ENCODE measurements at places on chromosomes 6 and 20.
A peak's percentile ranks its signal among the peaks of the same experiment; 100 is the strongest.

- DNase-seq: no peak
These were observed 928.9 kb downstream of the EYS start for GRCh38 chr6:64777941-64778785.

GRCh38 chr6:152952045-152952444 lies 30.8 kb downstream of the FBXO5 start:
- no peak for DNase-seq

DNA sequence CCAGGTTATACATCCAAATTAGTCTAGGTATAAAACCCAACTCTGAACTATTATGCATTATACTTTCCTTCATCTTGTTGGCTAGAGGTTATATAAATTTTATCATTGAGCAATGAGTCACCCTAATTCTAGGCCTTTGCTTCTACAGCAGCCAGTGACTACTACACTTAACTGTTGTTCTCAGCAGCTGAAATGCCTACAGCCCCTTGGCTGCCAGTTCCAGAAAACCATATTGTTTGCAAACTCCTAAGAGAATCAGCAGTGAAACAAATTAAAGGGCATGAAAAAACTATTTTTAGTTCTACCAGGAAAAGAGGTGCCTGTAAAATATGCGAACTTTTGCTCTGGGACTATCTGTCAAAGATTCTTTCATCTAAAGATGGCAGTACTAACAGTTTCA lies 292.8 kb downstream of the FRK start:
- DNase-seq: no peak

GRCh38 chr20:54292185-54292584 lies 84.3 kb downstream of the PFDN4 start:
- no peak for DNase-seq

DNA sequence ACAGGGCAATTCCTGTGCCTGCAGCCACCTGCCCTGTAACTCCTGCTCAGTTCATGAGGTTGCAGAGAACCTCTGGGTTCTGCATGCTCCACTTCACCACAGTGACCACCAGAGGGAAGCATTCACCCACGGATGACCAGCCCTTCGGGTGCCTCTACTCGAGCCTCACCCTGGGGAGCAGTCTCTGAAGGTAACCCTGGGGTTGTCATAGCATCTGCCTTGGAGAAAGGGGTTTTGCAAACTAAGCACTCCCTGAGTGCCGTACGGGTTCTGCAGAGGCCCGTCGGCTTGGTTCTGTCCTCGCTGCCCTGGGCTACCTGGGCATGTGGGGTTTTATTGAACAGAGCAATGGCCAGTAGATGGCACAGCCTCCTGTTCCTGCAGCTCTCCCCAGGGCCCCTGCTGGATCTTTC lies 10.2 kb upstream of the CST5 start:
- peak; percentile 62 for DNase-seq

DNA sequence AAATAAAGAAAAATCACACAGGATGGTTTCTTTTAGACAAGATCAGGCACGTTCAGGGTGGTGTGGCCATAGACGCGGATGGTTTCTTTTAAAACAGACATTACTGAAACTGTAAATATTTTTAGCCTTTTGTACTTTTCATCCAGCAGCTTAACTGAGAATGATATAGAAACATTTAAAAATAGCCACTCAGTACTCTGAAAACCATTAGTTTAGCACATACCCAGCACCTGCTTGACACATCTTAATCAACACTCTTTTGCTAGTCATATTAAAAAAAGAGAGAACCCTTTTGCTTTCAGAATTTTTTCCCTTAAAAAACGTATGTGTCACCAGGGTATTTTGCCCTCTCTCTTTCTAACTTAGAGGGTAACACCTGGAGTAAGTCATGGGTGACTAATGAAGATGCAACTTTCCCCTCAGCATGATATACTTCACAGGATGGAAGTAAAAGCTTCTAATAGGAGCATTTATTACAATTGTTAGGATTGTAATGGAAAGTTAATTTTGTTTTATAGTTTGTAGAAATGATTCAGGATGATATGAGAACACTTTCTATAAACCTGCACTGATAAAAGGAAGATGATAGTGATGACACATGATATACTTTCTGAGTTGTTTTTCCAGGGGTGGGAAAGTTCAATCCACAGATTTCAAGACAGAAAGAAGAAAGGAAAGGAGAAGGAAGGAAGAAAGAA lies 45.2 kb downstream of the BACH2 start:
- DNase-seq: no peak

- DNase-seq: no peak
These were observed 1.6 kb upstream of the HS3ST5 start for GRCh38 chr6:114344246-114344970.

- no peak for DNase-seq
These were observed 208.1 kb upstream of the CDYL start for GRCh38 chr6:4568138-4568537.

GRCh38 chr20:19993958-19994669 lies 23.0 kb upstream of the NAA20 start:
- DNase-seq: no peak

DNA sequence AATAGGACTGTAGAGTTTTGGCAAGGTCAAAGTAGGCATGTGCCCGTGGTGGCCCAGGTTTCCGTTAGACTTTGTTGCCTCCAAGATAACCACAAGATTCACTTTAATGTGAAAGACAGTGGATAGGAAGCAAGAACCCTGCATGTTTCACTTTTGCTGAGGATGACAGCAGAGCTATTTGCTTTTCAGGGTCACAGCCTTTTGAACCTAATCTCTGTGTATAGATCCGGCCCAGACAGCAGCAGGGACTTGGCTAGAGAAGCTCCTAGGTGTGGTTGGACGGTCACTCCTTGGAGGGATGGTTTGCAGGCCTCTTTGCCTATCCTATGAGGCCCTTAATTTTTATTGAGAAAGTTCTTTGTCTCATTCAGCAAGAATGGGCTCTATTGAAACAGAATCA lies 538.8 kb downstream of the HACE1 start:
- DNase-seq: no peak

GRCh38 chr20:8602389-8603116 lies 466.3 kb upstream of the PLCB4 start:
- no peak for DNase-seq

GRCh38 chr6:16441262-16441661 lies 202.9 kb downstream of the GMPR start:
- DNase-seq: no peak

DNA sequence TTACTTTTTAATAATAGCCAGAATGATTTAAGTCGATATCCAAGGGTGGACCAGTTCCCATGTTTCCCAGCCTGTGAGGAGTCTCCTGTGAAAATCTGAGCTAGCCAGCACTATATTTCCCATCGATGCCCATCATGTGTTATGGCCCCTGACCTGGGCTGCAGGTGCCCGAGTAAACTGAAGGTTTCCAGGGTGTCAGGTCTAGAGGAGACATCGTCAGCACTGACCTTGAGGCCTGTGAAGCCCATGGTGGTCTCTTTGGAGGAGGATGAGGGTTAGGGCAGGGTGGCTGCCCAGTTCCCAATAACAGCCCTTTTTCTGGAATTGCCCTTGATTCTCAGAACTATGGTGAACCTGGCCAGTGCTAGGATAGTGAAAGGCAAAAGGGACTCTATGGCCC lies 63.0 kb upstream of the TOP1 start:
- DNase-seq: no peak

- DNase-seq: no peak
These were observed 330.6 kb upstream of the EPHA7 start for GRCh38 chr6:93749930-93750329.

DNA sequence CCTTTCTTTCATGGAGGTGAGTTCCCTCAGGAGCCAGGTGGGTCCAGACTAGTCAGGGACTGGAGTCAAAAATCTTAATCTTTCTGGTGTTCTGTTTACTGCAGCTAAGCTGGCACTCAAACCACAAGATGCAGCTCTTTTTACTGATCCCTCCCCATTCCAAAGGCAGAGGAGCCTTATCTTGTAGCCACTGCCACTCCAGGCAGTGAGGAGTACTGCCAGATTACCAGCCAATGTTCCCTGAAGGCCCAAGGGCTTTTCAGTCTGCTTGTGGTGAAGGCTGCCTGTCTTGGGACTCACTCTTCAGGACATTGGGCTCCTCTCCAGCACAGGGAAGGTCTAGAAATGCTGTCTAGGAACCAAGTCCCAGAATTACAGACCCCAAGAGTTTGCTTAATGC lies 490.4 kb upstream of the ADGRB3 start:
- no peak for DNase-seq

DNA sequence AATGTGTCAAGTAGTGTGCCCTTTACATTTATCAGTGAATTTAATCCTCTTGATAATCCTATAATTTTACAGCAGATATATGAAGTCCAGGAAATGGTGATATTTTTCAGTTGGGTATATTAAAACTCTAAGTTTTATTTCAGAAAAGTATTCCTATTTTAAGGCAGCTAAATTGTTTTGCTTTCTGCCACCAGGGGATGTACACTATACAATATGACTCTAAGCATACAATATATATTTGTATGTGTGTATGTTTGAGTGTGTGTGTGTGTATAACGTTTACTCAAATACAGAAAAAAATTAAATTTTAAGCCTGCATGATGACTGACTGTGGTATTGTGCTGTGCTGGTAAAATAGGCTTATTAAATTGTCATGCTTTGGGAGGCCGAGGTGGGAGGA lies 102.0 kb upstream of the RUNX2 start:
- DNase-seq: no peak

DNA sequence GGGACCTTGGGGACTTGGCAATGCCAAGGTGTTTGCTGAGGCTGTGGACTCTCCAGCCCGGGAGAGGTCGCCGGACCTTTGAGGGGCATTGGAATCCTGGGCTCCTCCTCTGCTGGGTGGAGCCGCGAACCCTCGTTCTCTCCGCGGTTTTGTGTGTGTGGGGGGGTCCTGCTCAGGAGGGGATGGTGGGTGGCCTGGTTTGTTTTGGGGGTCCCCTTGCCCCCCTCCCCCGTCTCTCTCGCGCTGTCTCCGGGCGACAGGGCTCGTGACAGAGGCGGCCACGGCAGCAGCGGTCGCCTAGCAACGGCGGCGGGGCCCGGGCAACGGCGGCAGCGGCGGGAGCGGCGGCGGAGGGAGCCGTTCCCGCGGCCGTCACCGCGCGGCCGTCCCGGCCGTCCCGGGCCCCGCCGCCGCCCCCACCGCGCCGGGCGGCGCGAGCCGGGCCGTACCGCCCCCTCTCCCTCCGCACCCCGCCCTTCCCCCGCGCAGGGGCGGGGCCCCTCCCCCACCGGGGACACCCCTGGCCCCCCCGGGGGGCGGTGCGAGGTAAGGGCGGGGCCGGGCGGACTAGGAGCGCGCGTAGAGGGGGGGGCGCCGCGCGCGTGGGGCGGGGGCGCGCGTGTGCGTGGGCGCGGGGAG lies 7.8 kb downstream of the SYNGAP1 start:
- peak; percentile 48 for DNase-seq

DNA sequence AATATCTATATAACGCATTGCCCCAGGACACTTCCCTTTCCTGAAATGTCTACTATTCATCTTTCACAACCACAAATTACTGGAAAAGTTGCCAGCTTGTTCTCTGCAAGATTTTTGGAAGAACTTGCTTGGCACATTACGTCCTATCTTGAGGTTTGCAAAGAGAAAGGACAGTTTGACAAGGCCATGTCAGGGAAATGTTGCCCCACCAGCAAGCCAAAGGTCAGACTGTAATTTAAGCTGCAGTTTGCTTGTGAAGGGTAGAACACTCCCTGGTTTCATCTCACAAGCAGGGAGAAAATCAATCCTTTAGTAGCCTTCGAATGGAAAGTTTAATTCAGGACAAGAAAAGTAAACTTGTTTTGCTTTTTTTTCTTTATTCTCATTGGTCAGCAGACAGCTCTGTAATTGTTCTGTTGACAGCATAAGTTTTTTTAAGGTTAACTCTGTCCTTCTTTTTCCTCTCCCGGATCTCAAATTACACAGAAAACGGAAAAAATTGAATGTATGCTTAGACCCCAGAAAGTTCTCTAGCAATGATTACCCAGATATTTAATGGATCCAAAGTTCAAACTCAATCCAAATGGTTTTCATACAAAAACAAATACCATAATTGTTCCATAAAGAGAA lies 541.8 kb upstream of the NRSN1 start:
- DNase-seq: no peak

DNA sequence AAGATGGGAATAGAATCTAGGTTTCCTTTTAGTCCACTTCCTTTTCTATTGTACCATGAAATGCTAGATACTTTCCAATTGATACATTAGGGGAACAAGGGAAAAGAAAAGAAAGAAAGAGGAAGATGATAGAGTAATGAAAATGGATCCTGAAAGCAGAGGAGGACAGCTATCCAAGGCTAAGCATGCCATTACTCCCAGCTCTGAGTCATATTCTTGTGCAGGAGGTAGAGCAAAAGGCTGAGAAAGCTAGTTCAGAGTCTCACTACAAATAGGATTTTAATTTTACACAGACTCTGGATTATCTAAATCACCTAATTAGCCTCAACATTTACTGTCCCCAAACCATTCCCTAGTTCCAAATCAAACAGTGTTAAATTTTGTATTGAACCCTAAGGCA lies 23.6 kb downstream of the RWDD2A start:
- no peak for DNase-seq

GRCh38 chr6:158568549-158568948 lies 8.7 kb downstream of the TMEM181 start:
- no peak for DNase-seq

GRCh38 chr20:17456279-17456678 lies 74.9 kb downstream of the BFSP1 start:
- DNase-seq: no peak

DNA sequence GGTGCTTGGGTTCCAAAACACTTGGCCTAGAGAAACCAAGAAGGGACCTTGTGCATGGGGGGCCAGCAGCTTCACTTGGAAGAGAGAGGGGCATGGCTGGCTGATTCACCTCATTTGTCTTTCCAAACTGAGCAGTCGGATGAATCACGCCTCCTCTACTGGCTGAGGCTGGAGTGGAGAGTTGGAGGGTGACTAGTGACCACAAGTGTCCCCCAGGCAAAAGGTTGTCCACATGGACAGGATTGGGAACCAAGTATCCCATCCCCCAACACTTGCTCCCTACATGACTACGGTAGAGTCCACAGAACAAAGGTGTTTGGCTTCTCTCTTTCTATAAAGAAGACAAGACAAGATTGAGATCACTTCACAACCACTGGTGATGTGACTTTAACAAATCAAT lies 875.6 kb downstream of the QKI start:
- DNase-seq: no peak

- DNase-seq: no peak
These were observed 260.2 kb downstream of the BCKDHB start for GRCh38 chr6:80366714-80367113.

GRCh38 chr6:63322981-63323380 lies 3.2 kb upstream of the LGSN start:
- no peak for DNase-seq

DNA sequence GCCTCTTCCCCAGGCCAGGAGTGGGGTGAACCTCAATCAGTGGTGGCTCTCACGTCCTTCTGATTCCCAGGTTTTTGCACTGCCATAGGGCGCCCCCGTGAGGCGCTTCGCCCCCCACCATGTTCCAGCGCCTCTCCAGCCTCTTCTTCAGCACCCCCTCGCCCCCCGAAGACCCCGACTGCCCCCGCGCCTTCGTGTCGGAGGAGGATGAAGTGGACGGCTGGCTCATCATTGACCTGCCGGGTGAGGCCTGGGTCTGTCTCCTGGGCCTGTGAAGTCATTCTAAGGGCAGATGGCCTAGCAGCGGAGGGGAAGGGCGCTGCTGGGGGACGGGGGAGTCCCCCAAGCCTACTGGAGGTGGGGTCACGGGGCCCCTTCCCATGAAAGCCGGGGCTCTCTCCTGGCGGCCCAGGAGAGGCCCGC lies 4.5 kb downstream of the TP53INP2 start:
- peak; percentile 42 for DNase-seq

GRCh38 chr20:47139934-47140535 lies 216.5 kb downstream of the ZMYND8 start:
- DNase-seq: no peak

- DNase-seq: no peak
These were observed 33.0 kb downstream of the GHRH start for GRCh38 chr20:37228656-37229055.

- no peak for DNase-seq
These were observed 6.2 kb downstream of the DYNLT1 start for GRCh38 chr6:158638324-158638854.

Data from stimulated activated CD4-positive, alpha-beta T cell treated with anti-CD3 and anti-CD28 coated beads, Interleukin-1b, Interleukin-23, amount 100 ng/mL, for 48 hours (primary cell).